ENCODE measurements at places on chromosomes 3 and 15.

GRCh38 chr3:143182866-143183664 lies 63.5 kb downstream of the CHST2 start:
- DNase-seq, result no peak

GRCh38 chr3:105752791-105753415 lies 115.9 kb downstream of the CBLB start:
- DNase-seq, result no peak

- DNase-seq, result no peak
Measured at GRCh38 chr3:148852271-148852992, 12.7 kb upstream of the CPA3 start.

- no peak for DNase-seq
Measured at GRCh38 chr15:66212563-66212921, 41.0 kb downstream of the MEGF11 start.

- DNase-seq, result no peak
Measured at GRCh38 chr3:69094467-69095205, 9.9 kb downstream of the ARL6IP5 start.

DNA sequence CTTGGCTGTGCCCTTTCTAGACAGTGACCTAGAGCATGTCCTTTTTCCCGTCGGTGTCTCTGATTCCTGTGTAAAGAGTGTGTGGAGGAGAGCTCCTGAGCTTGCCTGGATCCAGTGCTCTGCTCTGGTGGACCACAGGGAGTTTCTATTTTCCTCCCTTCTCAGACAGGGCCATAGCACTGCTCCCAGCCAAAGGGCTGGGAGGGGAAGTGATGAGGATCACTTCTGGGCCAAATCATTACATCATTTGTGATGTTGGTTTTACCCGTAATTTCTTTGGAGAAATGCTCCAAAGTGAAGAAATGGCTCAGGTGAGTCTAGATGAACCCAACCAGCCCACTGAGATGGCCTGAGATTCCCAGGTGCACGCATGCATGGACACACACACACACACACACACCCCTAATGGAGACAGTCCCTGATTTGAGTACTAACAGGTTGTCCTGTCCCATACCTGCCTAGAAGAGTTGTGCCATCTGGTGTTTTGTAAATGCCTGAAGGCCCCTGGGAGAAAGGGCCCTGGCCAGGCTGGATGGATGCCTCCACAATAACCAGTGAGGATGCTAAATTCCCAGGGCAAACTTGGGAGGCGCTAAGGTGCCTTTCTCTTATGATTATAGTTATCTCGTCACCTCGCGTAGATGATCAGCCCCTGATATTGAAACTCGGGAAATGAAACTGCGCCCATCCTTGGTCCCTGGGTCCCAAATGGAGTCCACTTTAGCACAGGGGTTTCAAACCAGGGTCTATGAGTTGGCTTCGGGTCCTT lies 86.9 kb downstream of the ASB7 start:
- no peak for DNase-seq

- DNase-seq, result no peak
Measured at GRCh38 chr3:188082031-188082430, 71.9 kb upstream of the LPP start.

DNA sequence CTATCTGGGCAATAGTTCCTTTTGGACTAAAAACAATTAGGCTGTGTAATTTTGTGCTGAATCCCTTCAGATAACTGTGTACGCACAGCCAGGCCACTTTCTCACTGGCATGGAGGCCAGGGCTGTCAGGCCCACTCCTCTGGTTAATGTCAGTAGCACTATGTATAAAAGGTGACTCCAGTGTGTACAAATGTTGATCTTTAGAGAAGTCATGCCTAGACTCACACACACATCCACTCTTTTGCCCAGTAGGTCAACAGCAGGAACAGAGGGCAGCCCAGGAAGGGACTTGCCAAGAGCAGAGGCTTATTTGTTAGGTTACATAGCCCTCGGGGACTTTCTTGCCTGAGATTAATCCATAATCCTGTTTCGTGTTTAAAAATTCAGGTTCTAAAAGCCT lies 416.6 kb upstream of the WNT5A start:
- DNase-seq, result no peak

DNA sequence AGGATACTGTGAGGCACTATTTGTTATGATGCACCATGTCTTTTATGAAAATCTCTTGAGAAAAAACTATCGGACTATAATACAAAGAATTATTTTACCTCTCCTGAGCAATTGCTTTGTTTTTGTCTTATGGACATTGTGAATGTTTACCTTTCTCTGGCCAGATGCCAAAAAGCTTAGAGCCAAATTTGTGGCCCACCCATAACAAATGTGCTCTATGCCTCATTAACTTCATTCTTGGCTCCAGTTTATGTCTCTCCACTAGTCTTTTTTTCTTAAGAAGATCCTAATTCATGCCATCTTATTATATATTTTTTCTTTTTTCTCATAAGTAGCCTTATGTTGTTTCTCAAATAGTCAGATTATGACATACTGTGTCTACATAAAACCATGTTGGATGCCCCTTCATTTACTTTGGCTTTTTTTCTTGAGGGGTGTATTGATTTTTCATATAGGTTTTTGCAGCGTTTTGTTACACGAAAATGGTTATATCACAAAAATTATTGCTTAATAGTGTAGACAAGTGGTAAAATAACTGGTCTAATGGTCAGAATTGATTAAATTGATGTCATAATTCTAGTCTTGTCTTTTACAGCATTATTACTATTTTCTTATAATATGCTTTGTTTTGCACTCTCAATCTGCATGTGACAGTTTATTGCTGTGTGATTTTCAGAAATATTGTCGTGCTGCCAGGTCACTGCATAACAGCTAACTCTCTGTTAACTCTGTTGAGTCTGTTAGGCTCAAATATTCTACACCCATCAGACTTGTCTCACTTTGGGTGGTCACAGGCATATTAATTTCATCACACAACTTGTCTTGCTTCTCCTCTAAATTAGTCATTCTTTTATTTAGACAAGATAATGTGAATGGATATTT lies 18.2 kb downstream of the SENP8 start:
- DNase-seq, result peak; percentile 91

- DNase-seq, result peak; percentile 24
Measured at GRCh38 chr15:23073890-23074646, 34.7 kb upstream of the TUBGCP5 start.

Measured in NCI-H748 treated with DMSO at 0.1 percent for 48 hours (cell line).